Activated T-helper 1 cell treated with anti-CD3 and anti-CD28 coated beads, Interleukin-2, amount 50 U/mL, for 16 hours (primary cell): ENCODE measurements at places on chromosomes 7 and 10.
A peak's percentile ranks its signal among the peaks of the same experiment; 100 is the strongest.

- no peak for DNase-seq
Observed at GRCh38 chr10:119638982-119639381, 12.2 kb upstream of the BAG3 start.

- DNase-seq = no peak
Observed at GRCh38 chr10:98664329-98665042, 217.8 kb upstream of the HPS1 start.

- no peak for DNase-seq
Observed at GRCh38 chr10:82391971-82392370, 517.0 kb downstream of the NRG3 start.

DNA sequence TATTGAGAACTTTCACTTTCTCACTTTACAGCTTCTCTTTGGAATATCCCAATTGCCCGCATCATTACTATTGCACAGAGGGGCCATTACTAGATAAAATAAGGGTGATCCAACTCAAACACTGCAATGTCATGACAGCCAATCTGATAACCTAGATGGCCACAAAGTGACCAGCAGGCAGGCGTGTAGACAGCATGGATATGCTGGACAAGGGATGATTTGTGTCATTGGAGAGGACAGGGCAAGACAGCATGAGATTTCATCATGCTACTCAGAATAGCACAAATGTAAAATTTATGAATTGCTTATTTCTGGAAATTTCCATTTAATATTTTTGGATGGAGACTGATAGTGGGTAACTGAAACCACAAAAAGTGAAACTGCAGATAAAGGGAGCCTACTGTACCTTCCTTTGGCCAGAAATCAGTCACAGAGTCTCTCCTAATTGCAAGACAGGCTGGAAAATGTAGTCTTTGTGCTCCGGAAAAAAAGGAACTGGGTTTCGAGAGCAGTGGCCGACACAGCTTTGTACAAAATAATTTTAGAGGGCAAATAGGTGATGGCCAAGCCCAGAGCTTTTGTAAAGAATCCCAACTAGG is 6.1 kb upstream of the GSDME start:
- DNase-seq = no peak

- no peak for DNase-seq
Observed at GRCh38 chr7:21059069-21059468, 272.4 kb upstream of the SP8 start.

DNA sequence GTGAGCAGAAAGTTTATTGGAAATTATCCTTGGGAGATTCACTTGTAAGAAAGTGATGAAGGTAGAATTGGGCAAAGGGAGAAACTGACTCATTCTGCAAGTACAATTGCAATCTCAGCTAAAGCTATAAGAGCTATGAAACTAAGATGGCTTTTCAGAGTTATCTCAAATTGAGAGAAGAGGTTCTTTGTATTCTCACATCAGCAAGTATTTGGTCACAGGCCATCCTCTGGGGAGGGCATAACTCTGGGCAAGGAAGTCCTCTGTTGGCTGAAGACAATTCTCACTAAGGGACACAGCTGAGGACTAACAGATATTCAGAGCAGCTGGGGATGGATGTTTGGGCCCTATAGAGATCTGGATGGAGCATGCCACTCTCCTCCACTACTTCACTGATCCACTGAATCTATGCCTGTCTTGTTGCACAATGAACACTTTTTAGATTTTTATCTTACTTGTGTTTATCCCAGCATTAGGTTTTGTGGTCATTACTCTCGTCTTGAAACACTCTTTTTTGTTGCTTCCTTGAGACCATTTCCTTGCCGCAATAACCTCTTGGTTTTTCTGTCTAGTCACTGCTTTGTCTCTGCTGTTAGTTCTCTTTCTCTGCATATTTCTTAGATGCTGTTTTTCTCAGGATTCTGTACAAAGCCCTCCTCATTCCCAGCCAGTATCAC is 115.1 kb downstream of the GNAI1 start:
- no peak for DNase-seq

DNA sequence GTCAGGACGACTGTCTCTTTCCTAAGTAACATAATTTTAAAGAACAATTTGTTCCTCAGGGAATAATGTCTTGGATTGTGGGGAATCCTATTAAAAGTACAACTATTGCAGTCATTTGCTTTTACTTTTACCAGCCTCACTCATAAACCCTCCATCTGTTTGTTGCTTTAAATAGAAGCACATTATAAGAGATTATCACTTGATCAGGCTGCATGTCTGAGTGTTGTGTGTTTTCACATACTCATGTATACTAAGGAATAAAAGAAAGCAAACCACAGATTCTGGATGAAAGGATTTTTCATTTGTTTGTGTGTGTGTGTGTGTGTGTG is 1077.8 kb downstream of the KCNMA1 start:
- no peak for DNase-seq

DNA sequence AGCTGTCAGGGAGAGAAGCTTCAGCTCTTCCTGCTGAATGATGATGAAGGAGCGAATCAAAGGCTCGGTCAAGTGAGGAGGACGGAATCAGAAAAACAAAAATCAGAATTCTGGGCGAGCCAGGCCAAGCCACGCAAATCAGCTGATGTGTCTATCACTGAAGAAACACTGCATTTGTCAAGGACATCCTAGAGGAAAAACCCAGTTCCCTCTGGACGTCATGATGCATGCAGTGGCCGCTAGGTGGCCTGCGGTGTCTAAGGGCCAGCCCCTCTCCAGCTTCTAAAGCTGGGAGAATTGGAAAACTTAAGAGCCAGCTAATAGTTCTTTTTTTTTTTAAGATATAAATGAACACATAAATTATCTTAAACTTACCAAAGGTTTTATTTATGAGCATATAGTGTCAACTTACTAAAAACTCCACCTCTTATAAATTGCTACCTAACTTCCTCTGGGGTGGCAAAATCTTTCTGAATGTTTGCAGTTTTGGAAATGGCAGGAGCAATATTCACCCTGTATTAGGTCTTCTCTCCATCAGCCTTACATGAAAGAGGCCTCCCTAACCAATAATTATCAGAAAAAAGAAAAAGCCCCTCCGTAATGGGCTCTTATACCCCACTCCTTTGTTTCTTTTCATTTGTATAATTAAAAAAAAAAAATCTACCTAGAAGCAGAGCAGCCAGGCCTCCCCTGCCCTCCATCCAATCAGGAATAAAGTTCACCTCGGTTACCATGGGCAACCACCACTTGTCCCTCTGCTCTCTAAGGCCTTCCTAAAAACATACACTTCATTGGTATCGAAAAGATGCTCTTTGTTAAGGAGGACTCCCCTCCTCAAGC is 186.8 kb downstream of the USP6NL start:
- no peak for DNase-seq

DNA sequence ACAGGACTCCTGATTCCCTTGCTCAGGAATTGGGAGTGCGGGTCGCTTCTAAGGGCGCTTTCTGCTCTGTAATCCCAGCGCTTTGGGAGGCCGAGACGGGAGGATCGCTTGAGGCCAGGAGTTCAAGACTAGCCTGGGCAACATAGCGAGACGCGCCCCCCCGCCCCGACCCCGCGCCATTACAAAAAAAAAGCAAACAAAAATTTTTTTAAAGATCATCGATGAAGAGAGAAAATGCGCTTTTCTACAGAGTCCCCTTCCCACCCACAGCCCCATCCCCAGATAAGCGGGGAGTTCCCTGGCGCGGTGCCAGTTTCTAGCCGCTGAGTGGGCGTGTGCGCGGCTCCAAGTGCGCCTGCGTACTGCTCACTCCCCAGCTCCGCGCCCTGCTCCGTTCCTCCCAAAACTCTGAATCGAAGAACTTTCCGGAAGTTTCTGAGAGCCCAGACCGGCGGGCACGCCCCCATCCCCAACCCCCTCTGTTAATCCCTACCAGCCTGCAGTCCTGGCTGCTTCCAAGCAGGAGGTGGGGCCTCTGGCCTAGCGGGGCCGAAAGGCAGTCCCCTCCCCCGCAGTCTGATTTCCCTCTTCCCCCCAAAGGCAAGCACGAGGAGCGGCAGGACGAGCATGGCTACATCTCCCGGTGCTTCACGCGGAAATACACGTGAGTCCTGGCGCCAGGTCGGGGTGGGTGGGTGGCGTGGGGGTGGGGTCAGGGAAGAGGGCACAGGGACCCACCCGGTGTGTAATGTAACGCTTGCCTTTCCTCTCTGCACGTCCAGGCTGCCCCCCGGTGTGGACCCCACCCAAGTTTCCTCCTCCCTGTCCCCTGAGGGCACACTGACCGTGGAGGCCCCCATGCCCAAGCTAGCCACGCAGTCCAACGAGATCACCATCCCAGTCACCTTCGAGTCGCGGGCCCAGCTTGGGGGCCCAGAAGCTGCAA is 1.0 kb downstream of the HSPB1 start:
- peak; percentile 73 for DNase-seq

DNA sequence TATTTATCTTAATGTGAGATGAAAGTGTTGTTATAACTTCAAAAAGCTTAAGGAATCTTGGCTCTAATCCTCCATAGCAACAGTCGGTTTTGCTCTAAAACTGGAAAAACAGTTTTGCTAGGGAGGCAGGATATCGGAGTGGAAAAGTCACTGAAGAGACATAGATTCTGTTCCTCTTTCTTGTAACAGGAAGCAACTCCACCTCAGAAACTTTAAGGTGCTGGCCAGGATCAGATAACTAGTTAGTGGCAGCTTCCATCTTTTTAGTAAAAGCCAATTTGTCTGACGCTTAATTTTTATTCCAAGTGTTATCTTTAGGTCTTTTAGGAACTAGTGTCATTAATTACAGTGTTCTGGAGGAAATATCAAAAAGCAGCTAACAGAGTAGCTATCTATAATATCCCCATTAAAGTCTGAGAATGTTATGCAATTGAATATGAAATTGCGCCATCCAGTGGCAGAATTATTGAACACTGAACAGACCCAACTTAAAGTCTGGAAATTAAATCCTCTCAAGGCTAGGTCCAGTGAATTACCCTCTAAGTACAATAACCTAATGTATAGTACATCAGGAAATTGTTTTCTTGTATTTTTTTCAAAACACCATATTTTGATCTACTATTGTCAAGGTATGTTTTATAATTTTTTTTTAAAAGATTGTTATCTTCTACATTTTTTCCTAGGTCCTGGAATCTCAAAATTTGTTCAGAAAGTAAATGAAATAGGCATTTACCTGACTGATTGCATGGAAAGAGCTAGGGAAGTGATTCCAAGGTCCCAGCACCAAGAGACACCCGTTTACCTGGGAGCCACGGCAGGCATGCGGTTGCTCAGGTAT is 65.9 kb upstream of the CC2D2B start:
- DNase-seq = no peak

- DNase-seq = peak; percentile 2
Observed at GRCh38 chr10:80382989-80383388, 25.4 kb upstream of the PRXL2A start.

- DNase-seq = no peak
Observed at GRCh38 chr7:94095316-94096009, 91.3 kb upstream of the BET1 start.

GRCh38 chr10:75287697-75288096 is 51.9 kb upstream of the COMTD1 start:
- no peak for DNase-seq

GRCh38 chr7:42485301-42485766 is 248.3 kb upstream of the GLI3 start:
- no peak for DNase-seq
